Fibroblast of skin of abdomen (primary cell): ENCODE measurements at places on chromosomes 6 and 20.

GRCh38 chr6:51892750-51893149 lies 194.7 kb downstream of the PKHD1 start:
- DNase-seq, result no peak

DNA sequence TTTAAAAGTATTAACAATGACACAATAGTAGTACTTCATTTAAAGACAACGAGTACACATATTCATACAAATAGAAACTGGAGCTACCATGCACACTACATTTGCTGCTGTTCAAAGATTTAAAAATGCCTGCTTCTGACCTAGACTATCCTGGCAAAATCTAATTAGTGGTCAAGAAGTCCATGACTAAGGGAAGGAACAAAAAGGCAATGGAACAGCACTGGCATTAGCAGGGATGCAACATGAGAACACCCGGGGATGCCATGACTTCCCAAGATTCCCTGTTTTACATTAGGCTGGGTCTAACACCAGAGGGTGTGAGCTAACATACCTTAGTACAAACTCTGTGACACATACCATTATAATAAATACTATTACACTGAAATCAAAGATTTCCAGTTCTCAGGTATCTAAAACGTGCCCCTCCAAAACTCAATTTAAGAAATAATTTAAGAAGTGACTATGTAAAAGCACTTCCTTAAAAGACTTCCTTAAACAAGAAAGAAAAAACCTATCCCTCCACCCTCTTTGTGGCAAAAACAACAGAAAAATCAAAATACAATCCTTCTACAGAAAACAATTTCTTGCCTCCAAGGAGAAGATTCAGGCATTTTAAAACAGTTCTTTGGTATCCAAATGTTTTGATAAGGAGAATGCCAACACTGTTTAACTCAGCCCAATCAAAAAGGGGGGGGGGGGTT lies 25.5 kb downstream of the CHD6 start:
- no peak for DNase-seq

- peak; percentile 83 for DNase-seq
Observed at GRCh38 chr6:40349123-40349900, 237.9 kb downstream of the LRFN2 start.

DNA sequence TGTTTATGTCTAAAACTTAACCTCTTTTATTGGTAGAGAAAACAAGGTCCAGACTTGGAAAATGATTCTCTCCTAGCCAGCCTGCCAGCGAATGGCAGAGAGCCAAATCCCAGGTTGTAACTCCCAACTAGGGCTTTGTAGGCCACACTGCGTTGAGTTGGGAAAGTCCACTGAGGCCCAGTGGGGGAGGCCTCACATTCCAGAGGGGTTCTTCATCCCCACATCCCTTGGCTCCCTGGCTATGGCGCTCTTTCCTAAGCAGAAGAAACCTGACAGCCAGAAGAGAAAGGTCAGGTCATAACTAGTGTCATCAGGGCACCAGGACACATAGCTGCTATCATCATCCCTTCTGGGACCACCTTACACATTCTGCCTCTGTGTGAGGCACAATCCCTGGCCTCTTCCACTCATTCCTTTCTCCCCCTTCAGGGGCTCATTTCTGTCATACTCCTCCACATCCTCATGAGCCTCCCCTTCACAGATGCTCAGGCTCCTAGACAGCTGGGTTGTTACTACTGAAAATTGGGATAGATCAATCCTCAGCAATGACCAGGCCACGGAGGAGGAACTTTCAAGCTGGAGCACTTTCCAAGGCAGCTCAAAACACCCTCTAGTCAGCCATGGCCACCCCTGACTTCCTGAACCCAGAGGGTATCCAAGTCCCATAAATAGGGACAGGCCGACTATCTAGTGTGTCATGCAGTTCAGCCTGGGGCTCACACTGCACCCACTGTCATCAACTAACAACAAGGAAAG lies 48.6 kb downstream of the TCP11 start:
- peak; percentile 85 for DNase-seq

DNA sequence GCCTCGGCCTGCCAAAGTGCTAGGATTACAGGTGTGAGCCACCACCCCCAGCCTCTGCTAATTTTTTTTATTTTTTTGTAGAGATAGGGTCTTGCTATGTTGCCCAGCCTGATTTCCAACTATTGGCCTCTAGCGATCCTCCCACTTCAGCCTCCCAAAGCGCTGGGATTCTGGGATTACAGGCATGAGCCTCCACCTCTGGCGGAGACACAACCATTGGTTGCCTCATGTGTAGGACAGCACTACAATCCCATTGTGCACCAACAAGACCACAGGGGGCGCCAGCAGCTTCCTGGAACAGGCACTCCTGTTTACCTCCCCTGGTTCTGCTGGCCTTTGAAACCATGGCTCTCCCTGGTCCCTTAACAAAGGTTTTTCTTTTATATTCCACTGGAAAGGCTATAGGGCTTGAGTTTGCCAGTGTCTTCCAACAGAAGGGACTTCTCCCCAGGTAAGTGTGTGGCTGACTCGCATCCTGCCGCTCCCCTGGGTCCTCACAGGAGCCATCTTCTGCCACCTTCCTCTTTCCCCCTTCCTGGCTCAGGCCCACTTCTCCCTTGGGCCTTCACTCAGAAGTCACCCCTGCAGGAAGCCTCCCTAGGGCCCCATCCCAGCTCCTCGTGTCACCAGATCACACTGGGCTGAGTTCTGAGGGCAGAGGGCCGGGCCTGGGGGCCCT lies 39.2 kb upstream of the TLDC2 start:
- DNase-seq, result peak; percentile 49

GRCh38 chr6:108559884-108560462 lies 744 bp upstream of the FOXO3 start:
- DNase-seq, result peak; percentile 92

DNA sequence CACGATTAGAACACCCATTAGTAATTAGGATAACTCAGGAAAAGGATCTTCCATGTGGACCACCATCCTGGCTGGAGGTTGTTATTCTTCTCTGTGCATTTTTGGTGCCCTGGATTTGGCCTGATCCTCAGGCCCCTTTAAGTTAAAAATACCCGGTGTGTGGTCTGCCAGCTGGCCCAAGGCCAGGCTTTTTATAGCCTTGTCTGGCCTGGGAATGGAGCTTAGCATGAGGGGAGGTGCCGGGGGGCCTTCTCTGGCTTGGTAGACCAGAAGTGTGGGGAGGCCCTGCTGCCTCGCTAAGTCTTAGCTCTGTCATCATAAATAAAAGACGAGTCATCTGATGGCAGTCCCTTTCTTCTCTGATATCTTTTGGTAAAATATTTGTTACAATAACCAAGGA lies 71.4 kb downstream of the ARID1B start:
- DNase-seq, result peak; percentile 59

GRCh38 chr6:170553534-170554012 lies 466 bp upstream of the PSMB1 start:
- DNase-seq, result no peak

DNA sequence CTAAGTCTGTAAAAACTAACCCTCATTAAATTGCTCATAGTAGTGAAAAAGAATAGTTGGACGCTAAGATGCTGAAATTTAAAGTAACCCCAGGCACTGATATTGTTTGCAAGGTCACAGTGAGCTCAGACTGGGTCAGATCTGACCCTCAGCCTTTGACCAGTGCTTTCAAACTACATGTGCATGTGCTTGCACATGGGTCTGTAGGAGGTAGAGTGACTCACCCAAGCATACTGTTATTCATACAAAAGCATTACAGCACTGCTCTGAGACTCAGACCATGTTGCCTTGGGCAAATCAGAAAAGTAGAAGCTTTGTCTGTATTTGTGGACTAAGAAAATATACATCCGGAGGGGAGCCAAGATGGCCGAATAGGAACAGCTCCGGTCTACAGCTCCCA lies 326.4 kb upstream of the MARCKS start:
- DNase-seq, result peak; percentile 66

DNA sequence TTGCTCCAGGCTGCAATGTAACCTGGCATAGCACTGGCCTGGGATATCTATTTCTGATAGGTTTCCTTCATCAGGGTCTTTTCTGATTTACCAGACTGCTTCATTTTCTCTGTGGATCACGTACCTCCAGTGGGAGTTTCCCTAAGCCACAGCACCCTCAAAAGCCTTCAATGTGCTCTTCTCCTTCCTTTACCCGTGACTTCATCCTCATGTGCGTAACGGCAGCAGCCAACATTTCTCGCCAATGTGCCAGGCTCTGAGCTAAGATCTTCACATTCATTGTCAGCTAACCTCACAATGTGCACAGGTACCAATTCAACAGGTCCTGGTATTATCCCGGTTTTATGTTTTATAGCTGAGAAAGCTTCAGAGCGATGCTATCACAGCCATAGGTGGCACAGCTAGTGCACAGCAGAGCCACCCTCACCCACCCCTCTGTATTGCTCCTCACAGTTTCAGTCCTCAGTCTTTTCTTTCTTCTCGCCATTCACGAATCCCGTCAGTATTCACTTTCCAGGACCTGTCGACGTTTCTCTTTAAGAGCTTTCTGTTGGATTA lies 58.2 kb downstream of the TNFAIP3 start:
- no peak for DNase-seq

GRCh38 chr20:4320291-4320690 lies 304.9 kb upstream of the RNF24 start:
- DNase-seq, result no peak

DNA sequence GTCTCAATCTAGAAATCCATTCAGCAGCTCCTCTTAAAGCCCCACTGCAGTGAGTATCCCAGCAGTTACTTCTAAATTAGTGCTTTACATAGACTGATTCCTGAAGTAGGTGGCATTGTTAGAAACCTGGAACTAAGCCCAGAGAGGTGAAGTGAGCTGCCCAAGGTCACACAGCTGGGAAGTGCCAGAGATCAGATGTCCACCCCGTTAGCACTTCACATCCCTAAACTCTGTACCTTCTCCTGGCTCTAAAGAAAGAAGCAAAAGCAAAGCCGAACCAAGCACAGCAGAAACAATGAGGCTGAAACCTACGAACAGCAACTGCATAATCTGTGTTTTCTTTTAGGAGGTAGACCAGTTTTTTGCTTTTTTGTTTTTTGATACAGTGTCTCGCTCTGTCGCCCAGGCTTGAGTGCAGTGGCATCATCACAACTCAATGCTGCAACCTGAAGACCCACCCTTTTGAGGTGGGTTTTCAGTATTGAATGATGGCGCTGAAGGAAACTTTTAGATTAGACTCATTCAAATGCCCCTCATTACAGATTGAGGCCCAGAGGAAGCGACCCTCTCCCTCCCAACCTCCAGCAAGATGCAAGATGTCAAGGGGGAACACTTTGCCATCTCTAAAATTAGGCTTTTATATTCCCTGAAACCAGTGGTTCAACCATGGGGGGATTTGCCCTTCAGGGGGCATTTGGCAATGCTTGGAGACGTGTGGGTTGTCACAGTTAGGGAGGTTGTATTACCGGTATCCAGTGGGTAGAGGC lies 3.2 kb upstream of the ZMYND8 start:
- no peak for DNase-seq
